Stimulated activated CD8-positive, alpha-beta memory T cell treated with anti-CD3 and anti-CD28 coated beads, Interleukin-15, amount 100 ng/mL, for 4 hours (primary cell): ENCODE measurements at places on chromosomes 12 and 14.

DNA sequence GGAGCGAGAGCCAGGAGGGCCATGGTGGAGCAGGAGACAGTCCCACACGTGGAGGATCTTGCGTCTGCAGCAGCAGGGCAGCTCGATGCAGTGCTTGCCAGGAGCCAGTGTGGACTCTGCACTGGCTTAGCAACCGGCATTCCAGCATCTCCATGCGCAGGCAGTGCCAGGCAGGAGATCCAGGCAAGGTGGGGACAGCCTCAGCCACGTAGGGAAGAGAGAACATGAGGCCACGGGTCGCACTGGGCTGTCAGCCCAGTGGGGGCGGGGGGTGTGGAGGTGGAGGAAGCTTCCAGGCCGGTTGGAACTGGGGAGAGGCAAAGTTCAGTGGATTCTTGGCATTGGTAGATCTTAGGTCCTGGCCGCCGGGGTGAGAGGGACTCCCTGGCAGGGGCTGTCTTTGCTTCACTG, 121.0 kb upstream of the EVL start:
- DNase-seq = no peak

GRCh38 chr14:61179796-61180398, 101.2 kb downstream of the TMEM30B start:
- DNase-seq = no peak

- DNase-seq = no peak
Measured at GRCh38 chr14:29712601-29713000, 215.0 kb downstream of the PRKD1 start.

GRCh38 chr12:82605115-82605514, 81.6 kb upstream of the TMTC2 start:
- no peak for DNase-seq

GRCh38 chr12:125688223-125688622, 623.0 kb downstream of the AACS start:
- no peak for DNase-seq

- no peak for DNase-seq
Measured at GRCh38 chr12:116282371-116283286, 5.1 kb upstream of the MED13L start.

DNA sequence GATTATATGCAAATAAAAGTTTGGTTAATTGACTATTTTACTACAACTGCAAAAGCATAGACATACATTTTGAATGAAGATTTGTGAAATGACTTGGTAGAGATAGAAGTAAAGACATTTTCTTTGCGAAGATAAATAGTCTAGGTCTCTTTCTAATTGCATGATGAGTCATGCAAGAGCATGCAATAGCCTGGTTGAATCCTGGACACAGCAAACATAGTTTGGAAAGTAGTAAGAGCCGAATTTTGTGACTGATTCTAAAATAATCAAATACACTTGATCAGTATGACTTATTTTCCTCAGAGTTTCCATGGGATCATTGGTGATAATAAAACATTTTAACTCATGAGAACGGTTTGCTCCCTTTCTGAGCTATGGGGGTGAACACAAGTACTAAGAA, 27.7 kb upstream of the CAND1 start:
- DNase-seq = no peak

DNA sequence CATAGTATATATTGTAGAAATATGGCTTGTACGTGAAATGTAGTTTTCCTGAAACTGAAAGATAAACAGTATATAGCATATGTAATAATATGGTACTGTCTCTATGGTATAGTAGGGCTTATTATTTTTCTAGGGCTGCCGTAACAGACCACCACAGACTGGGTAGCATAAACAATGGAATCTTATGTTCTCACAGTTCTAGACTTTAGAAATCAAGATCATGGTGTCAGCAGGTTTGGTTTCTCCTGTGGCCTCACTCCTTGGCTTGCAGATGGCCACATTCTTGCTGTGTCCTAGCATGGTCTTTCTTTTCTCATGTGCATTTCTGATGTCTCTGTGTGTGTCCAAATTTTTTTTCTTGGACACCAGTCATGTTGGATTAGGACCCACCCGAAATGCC, 155.8 kb downstream of the TMTC2 start:
- no peak for DNase-seq

DNA sequence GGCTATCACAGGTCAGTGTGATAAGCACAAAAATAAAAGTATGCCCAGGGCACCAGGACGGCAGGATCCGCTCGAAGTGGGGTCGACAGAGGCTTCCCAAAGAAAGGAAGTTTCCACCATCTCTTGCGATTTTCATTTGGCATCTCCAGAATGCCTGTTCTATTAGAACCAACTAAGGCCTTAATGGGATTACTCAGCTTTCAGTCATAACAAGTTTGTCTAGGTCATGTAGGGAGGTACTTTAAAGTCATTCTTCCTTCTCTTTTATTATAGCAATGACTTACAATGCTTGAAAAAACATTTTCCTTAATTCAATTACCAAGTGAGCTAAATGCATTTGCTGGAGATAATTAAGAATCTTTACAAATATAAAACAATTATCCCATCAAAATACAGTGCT, 83.6 kb upstream of the DIO3 start:
- no peak for DNase-seq

DNA sequence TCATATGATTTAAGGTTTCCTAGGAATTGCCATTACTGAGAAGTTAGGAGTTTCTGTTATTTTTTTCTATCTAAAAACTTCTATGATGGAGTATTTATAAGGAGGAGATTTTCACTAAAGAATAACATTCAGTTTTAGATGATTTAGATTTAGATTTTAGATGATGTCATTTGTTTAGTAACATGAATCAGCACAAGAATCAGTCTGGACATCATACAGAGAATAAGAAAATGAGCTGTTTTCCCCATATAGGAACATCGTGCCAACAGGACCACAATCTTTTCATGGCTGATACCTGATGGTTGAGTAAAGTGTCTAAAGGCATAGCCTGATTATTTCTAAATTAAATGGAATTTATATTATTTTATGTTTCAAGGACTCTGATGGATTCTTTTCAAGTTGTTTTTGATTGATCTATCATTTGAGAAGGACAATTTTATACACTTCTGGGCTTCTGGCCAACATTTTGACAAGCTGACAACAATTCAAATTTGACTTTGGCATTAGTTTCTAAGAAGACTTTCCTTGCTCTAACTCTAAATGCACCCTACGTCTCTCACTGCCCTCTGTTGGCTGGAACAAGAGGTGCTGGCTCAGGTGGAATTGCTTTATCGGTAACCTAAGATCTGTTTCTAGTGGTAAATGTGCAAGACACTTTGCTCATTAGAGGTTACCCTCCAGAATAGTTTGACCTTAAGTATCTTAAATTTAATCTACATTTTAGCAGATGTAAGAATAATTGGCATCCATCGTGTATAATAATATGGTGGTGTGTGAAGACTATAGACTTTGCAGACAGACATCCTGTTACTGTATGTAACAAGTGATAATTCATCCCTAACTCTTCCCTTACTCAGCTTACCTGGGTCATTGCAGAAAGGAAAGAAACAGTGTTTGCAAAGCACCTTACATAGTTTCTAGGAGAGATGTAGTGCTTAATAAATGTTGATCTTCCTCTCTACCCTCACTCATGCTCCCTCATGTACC, 42.8 kb upstream of the CPSF6 start:
- no peak for DNase-seq

DNA sequence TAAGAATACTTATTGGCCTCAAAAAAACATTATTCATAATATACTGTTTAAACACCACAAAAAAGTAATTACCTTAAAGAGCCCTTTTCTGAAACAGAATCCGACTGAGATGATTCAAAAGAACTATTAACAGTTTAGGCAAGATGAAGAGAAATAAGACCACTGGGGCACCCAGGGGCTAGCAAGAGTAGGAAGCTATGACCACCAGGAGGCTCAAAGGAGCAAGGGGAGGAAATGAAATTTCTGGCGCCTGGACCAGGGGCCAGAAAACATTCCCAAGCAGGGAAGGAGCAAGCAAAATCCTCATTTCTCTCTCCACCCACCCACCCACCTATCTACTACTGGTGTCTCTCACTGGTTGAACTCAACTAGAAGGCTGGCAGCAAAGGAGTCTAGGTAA, 6.3 kb upstream of the DCAF4 start:
- no peak for DNase-seq

GRCh38 chr12:45763381-45763780, 33.9 kb downstream of the ARID2 start:
- DNase-seq = no peak

- no peak for DNase-seq
Measured at GRCh38 chr14:40629144-40629543, 977.5 kb upstream of the LRFN5 start.

- DNase-seq = no peak
Measured at GRCh38 chr12:32435921-32436705, 36.8 kb downstream of the FGD4 start.

DNA sequence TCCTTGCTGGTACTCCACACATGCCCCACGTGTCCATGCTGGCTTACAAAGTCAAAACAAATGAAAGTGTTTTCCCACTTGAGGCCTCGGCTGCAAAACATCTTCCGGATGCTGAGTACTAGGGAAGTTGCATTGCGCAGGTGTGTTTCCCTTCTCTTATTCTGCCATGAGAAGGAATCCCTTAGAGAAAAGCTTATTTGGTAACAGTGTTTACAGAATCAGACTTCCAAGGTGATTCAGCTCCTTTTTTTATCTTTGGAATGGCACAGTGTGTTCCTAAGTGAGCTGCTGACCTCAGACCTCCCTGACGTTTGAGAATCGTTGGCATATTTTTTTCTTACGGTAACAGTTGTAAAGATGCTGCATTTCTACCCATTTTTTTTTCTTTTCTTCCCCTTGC, 211.3 kb downstream of the ESR2 start:
- no peak for DNase-seq

DNA sequence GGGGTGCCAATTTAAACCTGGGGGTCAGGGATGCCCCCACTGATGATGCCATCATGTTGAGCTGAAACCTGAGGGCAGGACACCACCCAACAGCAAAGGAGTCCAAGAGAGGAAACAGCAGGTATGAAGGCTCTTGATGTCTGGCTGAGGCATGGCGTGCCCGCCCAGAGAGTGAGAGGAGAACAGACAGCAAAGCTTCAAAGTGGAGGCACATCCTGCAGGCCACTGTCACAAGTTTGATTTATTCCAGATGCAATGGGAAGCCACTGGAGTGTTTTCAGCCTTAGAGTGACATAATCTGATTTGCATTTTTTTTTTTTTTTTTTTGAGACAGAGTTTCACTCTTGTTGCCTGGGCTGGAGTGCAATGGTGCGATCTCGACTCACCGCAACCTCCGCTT, 34.8 kb downstream of the IRF2BPL start:
- DNase-seq = no peak

DNA sequence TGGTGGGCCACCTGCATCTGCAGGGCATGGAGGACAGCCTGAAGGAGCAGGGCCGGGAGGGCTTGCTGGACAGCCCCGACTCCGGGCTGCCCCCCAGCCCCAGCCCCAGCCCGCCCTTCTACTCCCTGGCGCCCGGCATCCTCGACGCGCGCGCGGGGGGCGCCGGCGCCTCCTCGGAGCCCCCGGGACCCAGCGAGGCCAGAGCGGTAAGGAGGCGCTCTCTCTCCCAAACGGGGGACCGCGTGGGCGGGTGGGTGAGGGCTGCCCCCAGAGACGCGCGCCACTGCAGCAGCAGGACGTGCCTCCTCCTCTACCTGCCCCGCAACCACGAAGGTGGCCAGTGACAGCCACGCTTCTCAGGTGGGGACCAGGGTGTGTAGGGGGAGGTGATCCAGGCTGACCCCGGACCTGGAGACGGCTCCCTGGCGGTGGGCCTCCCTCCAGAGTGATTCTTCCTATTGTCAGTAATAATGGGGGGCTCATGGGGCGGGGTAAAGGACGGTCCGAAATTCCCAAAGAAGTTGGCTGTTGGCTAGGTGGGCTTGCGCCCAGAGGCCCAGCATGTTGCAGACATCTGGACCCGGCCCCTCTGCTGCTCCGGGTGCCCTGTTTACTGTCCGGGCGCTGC, 652 bp downstream of the RFLNA start:
- DNase-seq = no peak

DNA sequence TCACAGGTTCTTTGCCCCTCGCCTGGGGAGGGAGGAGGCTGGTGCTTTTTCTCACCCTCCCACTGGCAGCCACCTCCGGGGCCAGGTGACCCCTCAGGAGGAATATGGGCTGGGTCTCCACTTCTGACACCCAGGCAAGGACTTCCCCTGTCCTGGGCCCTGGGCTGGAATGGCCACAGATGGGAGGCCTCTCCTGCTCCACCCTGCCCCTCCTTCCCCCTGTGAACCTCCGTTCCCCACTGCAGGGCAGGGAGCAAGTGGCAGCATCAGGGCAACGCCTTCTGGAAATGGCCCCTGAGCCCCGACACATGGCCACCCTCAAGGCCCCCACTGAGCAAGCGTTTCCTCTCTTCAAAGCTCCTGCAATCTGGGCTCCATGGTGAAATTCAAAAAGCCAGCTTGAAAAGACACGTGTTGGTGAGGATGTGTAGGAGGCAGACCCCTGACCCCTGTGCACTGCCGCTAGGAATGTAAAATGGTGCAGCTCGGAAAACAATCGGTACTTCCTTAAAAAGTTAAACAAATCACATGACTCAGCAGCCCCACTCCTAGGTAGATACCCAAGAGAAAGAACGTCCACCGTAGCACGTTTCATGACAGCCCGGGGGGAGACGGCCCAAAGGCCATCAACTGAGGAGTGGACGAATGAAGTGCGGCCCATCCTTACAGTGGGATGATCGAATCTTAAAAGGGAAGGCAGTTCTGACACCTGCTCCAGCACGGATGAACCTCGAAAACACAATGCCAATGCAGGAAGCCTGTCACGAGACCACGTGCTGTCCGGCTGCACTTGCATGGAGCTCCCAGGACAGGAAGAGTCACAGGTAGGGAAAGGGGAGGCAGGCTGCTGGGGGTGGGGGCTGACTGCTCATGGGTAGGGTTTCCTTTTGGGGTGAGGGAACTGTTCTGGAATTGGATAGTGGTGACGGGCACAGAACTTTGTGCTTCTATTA, 11.5 kb downstream of the XRCC3 start:
- DNase-seq = no peak

DNA sequence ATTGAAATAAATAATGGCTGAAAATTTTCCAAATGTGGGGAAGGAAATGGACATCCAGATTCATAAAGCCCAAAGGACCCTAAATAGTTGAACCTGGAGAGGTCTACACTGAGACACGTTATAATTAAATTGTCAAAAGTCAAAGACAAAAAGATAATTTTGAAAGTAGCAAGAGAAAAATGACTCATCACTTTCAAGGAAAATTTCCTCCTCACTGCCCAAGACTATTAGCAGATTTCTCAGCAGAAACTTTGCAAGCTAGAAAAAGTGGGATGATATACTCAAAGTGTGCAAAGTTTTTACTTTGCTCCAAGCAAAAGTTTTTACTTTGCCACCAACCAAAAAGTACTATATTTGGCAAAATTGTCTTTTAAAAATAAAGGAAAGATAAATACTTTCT, 15.9 kb upstream of the KRT83 start:
- no peak for DNase-seq
